ENCODE measurements at places on chromosomes 7 and 10. TPM values are rescaled to one million over a fixed set of nuclear protein-coding genes. Genes with fewer than 3 reads are reported as not detected.

The GATA3 gene
- 42.4 TPM for total RNA-seq

The POLR3A gene
- 20.1 TPM for total RNA-seq

The SPDYE2B gene
- total RNA-seq, result not detected

The FAM131B gene
- 5.4 TPM for total RNA-seq

The TACC2 gene
- 34.9 TPM for total RNA-seq

The ACHE gene
- total RNA-seq, result 2.6 TPM

The TFEC gene
- not detected for total RNA-seq

The AGBL3 gene
- total RNA-seq, result 7.6 TPM

The SLC13A1 gene
- not detected for total RNA-seq

The SLC39A12 gene
- total RNA-seq, result not detected

The COL28A1 gene
- 0.49 TPM for total RNA-seq

The TWIST1 gene
- 1.7 TPM for total RNA-seq

The C10orf53 gene
- not detected for total RNA-seq

The STK32C gene
- total RNA-seq, result 8.5 TPM

DNA sequence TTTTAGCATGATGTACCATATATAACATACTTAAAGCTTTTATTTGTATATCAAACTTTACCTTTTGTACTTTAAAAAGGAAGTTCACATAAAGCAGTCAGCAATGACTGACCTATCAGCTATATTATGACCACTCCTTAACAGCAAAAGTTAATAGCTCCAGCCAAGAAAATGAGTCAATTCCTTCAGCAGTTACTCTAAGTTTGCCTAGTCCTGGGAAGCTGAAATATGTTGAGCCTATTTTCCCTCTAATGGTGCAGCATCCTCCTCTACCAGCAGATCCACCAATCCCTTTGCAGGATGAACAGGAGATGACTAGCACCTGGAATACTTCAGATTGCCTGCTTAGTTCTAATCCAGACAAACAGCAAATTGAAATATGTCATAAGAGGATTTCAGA lies 64.2 kb downstream of the CUL2 start:
- peaks cover 57% of the 10 kb centered on the region for H3K36me3 ChIP-seq
- no peak overlapping the region for H3K4me3 ChIP-seq
- no peaks in the 10 kb centered on the region for H3K27me3 ChIP-seq
- no peak overlapping the region for H3K27ac ChIP-seq
- DNase-seq, result no peak

DNA sequence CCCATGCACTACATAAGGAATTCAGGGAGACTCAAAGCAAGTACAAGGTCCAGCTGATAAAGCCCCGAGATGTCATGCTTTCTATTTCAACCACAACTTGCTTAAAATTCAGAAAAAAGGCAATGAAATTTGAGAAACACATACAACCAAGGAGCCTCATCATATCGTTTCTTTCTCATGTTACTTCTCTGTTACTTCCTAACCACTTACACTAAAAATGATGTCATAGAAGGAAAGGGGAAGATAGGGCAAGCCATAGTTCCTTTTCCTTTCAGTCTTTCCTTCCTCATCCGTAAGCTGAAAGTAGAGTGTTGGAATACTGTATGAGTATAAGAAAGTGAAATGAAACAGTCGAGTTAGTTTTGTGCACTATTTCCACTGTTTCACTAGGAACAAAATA lies 27.9 kb upstream of the CDK14 start:
- H3K27ac ChIP-seq, result no peak overlapping the region
- H3K4me1 ChIP-seq, result no peaks in the 10 kb centered on the region
- H3K4me3 ChIP-seq, result no peak overlapping the region
- H3K36me3 ChIP-seq, result no peaks in the 10 kb centered on the region
- H3K27me3 ChIP-seq, result no peaks in the 10 kb centered on the region
- DNase-seq, result no peak

- peaks cover 3% of the 10 kb centered on the region for H3K4me1 ChIP-seq
- H3K36me3 ChIP-seq, result no peaks in the 10 kb centered on the region
- no peak overlapping the region for H3K4me3 ChIP-seq
Observed at GRCh38 chr7:143015926-143016490, 10.9 kb downstream of the OR9A2 start.

DNA sequence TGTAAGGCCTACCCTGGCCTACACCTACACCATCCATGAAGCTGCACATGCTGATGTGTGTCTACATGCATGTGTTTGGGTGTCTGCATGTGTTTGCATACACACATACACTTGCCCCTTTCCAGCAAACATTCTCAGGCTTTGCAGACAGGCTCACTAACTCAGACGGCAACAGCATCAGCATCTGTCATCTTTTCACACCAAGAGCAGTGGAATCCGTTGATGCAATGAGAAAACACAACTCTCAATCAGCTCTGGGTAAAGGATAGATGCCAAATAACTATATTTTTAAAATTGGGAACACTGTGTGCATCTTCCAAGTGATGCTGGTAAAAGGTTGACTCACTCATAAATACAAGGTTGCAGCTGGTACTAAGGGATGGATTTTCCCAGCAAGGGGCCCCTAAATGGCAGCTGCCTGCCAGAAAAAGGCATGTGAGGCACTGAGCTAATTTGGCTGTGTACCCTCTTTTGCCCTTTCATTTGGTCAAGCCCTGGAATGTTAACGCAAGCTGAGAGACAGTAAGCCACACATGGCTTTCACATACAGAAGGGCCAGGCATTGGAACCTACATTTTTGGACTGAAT lies 296.3 kb upstream of the NPSR1 start:
- no peak overlapping the region for H3K27ac ChIP-seq
- H3K36me3 ChIP-seq, result no peaks in the 10 kb centered on the region
- peaks cover 4% of the 10 kb centered on the region for H3K4me1 ChIP-seq

- DNase-seq, result no peak
- peaks cover 4% of the 10 kb centered on the region for H3K4me1 ChIP-seq
- no peaks in the 10 kb centered on the region for H3K27me3 ChIP-seq
Observed at GRCh38 chr10:94069884-94070283, 76.2 kb downstream of the PLCE1 start.

GRCh38 chr7:94060752-94061151 lies 56.6 kb upstream of the BET1 start:
- peaks cover 9% of the 10 kb centered on the region for H3K4me1 ChIP-seq
- peaks cover 7% of the 10 kb centered on the region for H3K27me3 ChIP-seq
- H3K36me3 ChIP-seq, result no peaks in the 10 kb centered on the region

GRCh38 chr7:79436378-79436777 lies 17.1 kb downstream of the MAGI2 start:
- no peak for DNase-seq
- H3K4me3 ChIP-seq, result no peak overlapping the region
- H3K36me3 ChIP-seq, result no peaks in the 10 kb centered on the region
- no peaks in the 10 kb centered on the region for H3K4me1 ChIP-seq
- no peaks in the 10 kb centered on the region for H3K27me3 ChIP-seq

DNA sequence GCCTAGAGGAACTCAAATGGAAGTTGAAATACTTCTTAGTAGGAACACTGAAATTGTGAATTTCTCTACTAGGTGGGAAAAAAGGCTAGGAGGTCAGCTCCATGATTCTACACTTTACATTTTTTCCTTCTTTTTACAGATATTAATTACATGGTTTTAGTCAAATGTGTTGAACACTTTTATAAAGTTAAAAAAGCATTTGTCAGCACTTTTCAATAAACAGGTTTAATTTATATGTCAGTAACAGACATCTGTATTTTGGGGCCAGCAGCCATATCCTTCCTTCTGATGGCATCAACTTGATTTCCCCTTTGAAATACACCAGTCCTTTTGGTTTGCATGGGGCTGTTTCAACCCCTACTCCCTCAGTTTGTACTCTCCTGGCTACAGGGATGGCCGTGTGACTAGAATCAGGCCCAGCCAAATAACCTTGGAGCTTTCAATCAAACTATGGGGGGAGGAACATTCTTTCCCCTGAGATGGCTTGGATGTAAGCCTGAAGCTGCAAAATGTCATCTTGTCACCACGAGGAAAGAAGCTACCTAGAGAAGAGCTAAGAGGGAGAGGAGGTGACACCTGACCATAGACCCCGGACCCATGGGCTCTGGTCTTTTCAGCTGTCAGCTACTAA lies 171.0 kb upstream of the NEBL start:
- peaks cover 13% of the 10 kb centered on the region for H3K4me1 ChIP-seq
- H3K4me3 ChIP-seq, result no peak overlapping the region
- no peak for DNase-seq
- no peak overlapping the region for H3K27ac ChIP-seq
- H3K27me3 ChIP-seq, result no peaks in the 10 kb centered on the region

- peaks cover 16% of the 10 kb centered on the region for H3K4me1 ChIP-seq
- H3K36me3 ChIP-seq, result no peaks in the 10 kb centered on the region
- peak overlapping the region; percentile 44 for H3K4me3 ChIP-seq
- no peak for DNase-seq
- H3K27ac ChIP-seq, result no peak overlapping the region
Observed at GRCh38 chr7:41114131-41114530, 588.8 kb downstream of the INHBA start.

- H3K4me3 ChIP-seq, result no peak overlapping the region
- H3K27ac ChIP-seq, result no peak overlapping the region
- no peaks in the 10 kb centered on the region for H3K27me3 ChIP-seq
- no peak for DNase-seq
- no peaks in the 10 kb centered on the region for H3K4me1 ChIP-seq
Observed at GRCh38 chr7:135856356-135857144, 107.9 kb upstream of the FAM180A start.

DNA sequence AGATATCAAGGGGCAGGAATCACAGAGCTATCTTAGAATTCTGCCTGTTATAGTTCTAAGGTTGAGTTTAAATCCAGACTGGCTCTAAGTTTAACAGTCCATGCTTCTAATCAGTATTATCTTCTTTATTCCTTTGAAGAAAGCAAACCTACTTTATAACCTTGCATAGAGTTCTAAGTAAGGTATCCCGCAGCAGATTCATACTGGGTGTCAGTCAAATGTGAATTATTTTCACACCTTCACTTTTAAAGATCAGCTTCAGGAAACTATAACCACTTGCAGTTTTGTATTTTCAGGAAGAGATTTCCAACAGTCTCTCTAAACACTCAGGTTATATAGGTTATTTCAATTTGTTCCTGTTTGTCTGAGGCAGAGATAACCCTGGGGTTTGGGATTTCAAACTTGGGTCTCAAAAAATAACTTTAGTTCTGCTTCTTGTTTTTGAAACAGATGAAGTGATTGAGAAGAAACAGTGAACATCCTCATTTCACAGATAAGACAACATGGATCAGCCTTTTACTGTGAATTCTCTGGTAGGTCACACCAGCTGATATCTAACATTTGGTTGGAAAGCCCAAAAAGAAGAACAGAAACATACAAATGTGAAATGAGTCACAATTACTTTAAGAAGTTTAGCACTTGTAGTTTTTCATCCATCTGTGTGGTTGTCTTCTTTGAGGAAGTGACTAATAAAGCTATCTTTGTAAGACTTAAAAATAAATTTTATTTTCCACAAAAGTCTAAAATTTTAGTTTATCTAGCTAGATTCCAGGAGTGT lies 21.4 kb downstream of the STAMBPL1 start:
- peaks cover 8% of the 10 kb centered on the region for H3K4me1 ChIP-seq
- H3K27ac ChIP-seq, result no peak overlapping the region
- no peaks in the 10 kb centered on the region for H3K27me3 ChIP-seq
- no peak overlapping the region for H3K4me3 ChIP-seq
- DNase-seq, result no peak
- no peaks in the 10 kb centered on the region for H3K36me3 ChIP-seq

DNA sequence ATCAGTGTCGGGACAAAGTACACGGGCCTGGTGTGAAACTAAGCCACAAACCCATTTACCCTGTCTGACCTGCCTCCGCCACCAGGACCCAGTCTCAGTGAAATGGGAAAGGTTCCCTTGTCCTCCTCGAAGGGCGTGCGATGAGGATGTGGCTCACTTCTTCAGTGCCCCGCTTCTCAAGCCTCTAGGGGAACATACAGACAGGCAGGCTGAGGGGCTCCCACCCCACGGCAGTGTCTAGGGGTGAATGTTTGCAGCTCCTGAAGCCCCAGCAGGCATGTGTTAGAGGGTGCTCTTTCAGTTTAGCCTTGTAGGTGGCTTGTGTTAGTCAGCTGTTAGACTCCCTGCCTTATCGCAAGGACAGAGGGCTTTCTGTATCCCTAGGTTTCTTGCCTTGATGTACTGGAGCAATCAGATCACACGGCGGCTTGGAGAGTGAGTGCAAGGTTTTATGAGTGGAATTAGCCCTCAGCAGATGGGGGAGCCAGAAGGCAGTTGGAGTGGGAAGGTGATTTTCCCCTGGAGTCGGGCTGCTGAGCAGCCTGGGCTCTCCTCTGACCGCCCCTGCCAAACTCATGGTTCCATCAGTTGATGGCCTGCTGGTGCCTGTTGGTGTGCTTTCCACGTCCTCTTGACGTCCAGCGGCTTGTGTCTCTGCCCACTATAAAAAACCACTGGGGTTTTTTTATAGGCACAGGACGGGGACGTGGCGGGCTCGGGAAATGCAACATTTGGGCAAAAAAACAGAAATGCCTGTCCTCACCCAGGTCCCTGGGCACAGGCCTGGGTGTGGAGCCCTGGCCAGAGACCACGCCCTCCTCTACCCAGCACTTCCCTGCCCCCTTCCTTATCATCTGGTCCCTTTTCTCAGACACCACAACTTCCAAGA lies 759 bp downstream of the NUDT1 start:
- no peak overlapping the region for H3K27ac ChIP-seq
- peaks cover 24% of the 10 kb centered on the region for H3K36me3 ChIP-seq
- no peaks in the 10 kb centered on the region for H3K4me1 ChIP-seq
- no peaks in the 10 kb centered on the region for H3K27me3 ChIP-seq
- peak overlapping the region; percentile 95 for H3K4me3 ChIP-seq

DNA sequence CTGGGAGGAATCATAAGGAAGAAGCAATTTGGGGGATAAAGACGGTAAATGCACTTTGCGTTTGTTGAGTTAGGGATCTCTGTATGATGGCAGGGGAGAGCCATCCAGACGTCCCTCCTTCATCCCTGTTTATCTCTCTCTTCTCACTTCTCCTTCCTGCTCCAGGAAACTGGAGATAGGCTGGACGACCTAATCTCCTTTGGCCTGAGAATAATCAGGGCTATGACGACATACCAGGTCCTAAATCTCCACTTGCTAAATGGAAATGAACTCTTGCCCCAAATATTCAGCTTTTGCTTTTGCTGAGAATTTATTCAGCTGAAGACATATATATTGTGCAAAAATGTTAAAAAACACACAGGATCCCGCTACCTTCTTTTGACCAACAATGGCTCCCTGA lies 182.9 kb upstream of the INHBA start:
- no peak overlapping the region for H3K4me3 ChIP-seq
- H3K36me3 ChIP-seq, result no peaks in the 10 kb centered on the region
- H3K4me1 ChIP-seq, result peaks cover 3% of the 10 kb centered on the region
- H3K27me3 ChIP-seq, result no peaks in the 10 kb centered on the region
- no peak for DNase-seq

- no peaks in the 10 kb centered on the region for H3K27me3 ChIP-seq
- DNase-seq, result no peak
- H3K4me1 ChIP-seq, result no peaks in the 10 kb centered on the region
- peak overlapping the region; percentile 32 for H3K27ac ChIP-seq
- no peaks in the 10 kb centered on the region for H3K36me3 ChIP-seq
Observed at GRCh38 chr10:118908557-118909256, 120.8 kb upstream of the NANOS1 start.

GRCh38 chr10:108421266-108421665 lies 1256.8 kb upstream of the SORCS1 start:
- H3K4me3 ChIP-seq, result no peak overlapping the region
- H3K36me3 ChIP-seq, result no peaks in the 10 kb centered on the region
- H3K27me3 ChIP-seq, result no peaks in the 10 kb centered on the region
- H3K4me1 ChIP-seq, result no peaks in the 10 kb centered on the region

Measured in endodermal cell (in vitro differentiated cells).